ENCODE measurements at places on chromosomes 3 and 15.
A peak's percentile ranks its signal among the peaks of the same experiment; 100 is the strongest.

DNA sequence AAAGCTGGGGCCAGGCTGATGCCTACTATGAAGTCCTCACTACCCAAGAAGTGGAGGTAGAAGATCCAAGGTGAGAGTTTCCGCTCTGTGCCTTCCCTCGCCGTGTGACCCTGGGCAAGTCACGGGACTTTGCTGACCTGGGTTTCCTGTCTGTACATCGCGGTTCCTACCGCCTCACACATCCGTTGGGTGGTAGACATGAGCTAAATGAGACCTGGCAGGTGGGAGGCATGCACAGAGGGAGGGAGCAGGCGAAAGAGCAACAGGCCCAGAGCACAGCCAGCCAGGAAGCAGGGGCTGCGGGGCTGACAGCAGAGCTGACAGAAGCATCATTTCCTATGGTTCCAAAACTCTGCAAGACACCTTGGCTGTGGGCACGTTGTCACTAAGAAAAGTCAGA, 157.3 kb upstream of the BHLHE40 start:
- DNase-seq = no peak

- DNase-seq = no peak
Measured at GRCh38 chr3:177742273-177742672, 545.0 kb upstream of the TBL1XR1 start.

- DNase-seq = no peak
Measured at GRCh38 chr15:101684877-101685276, 32.7 kb upstream of the TM2D3 start.

- peak; percentile 71 for DNase-seq
Measured at GRCh38 chr15:67065531-67066005, at the start of gene SMAD3. Gene SMAD3, plus strand, starts transcription at chr15:67065602. Its CDS starts 553 bp downstream, at chr15:67066155.

- no peak for DNase-seq
Measured at GRCh38 chr15:62107571-62108121, 40.9 kb downstream of the C2CD4A start.

DNA sequence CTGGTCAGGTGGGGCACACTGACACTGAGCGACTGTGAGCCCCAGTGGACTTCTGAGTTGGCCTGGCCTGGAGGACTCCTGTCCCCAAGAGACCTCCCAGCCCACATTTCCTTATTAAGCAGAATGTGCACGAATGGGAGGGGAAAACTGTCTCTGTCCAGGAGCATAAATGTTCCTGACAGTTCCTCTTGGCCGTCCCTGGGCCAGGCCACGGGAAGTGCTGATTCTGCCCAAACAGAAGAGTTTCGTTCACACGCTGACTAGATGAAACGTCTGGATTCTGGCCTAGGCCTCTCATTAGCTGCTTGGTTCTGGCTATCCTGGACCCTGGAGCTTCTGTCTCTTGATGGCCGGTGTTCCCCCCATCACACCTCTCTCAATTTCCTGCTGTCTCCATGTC, 29.5 kb upstream of the APEH start:
- DNase-seq = no peak

DNA sequence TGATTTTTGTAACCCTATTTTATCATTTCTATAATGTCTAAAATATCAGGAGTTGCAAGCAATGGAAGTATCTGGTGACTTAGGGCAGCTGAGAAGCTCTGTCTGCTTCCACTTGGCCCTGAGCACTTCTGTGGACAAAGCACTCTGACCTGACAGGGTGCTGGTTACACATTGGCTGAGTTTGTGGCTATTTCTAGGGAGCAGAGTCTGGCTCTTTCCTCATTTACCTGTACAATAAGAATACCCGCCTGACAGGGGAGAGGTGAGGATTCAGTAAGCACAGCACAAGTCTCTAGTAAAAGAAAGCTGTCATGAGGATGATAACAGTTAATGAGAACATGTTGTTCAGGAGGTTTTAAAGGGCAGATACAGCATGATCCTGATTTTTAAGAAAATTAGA, 33.3 kb upstream of the SPESP1 start:
- DNase-seq = no peak

Data from cortex of kidney (tissue), 1 donor.